Fibroblast of lung (primary cell): ENCODE measurements at places on chromosomes 11 and 22.

DNA sequence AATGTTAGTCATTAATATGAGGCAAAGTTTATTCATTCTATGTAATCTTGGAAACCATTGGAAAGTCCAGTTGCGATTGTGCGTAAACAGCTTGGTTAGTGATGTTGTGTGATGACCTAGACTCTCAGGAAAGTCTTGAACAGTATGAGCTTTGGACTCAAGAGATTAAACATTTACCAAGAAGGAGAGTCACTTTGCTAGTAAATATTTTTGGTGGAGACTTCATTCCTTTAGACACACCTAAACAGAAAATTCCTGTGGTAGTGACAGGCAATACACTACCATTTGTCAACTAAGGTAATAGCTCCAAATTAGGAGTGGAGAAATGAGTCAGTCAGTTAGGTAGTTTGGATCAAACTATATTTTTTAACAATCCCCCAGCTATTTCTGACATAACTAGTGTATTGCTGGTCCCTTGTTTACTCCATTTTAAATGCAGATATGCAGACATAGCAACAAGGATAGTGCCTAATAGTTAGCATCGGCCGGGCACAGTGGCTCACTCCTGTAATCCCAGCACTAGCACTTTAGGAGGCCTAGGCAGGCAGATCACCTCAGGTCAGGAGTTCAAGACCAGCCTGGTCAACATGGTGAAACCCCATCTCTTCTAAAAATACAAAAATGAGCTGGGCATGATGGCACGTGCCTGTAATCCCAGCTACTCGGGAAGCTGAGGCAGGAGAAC lies 89.3 kb downstream of the ARHGAP42 start:
- DNase-seq, result peak; percentile 86

DNA sequence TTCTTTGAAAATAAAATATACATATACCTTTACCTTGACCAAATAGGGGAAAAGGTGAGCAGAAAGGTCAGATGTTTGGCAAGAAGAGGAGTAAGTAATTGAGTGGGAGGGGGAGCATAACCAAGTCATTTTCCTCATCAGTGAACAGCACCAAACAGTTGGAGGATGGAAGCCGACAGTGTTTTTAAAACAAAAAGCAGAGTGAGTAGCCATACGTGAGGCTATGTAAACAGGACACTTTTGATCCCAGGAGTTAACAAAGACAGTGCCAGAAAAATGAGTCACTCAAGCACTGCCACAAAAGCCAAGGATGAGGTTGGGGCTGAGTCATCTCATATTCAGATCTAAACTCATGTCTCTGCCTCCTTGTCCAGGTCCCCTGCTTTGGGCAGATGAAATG lies 734.7 kb downstream of the KCNA4 start:
- DNase-seq, result peak; percentile 98

GRCh38 chr11:128513915-128514681 lies 73.3 kb downstream of the ETS1 start:
- DNase-seq, result no peak

GRCh38 chr22:41833369-41834004 lies 582 bp downstream of the SREBF2 start:
- DNase-seq, result peak; percentile 45

DNA sequence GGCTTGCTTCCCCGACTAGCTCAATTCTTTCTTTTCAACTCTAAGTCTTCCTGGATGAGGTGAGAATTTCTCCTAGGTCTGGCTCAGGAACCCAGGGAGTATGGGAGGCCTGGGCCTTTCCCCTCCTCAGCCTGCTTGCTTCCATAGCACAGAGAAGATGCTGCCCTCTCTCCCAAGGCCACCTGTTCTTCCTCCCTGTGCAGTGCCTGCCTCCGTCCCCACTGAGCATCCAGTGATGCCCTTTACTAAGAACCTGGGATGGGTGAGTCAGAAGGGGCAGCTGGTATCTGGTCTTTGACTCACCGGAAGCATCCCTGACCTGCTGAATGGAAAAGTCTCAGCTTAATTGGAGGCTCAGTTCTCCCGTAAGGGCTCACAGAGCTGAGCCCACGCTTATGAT lies 607.9 kb downstream of the BUD13 start:
- DNase-seq, result no peak

DNA sequence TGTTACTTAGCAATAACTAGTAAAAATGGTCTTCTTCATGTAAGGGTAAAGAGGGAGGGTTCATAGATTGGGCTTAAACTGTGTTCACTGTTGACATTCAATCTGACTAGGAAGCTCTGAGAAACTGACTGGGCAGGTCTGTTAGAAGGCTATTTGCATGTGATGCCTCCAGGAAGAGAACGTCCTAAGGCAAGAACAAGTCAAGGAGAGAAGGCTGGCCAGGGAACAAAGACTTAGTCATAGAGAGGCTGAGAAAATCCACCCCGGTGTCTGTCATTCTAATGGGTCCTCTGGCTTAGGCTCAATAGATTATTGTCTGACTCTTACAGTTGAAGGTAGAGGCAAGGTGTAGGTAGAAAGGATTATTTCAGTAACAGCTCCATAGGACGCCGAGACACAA lies 50.3 kb upstream of the CD44 start:
- no peak for DNase-seq
